ENCODE measurements at places on chromosomes 6 and 20.
A peak's percentile ranks its signal among the peaks of the same experiment; 100 is the strongest.

GRCh38 chr20:14055127-14055742 lies 59.9 kb downstream of the MACROD2 start:
- DNase-seq = peak; percentile 18

DNA sequence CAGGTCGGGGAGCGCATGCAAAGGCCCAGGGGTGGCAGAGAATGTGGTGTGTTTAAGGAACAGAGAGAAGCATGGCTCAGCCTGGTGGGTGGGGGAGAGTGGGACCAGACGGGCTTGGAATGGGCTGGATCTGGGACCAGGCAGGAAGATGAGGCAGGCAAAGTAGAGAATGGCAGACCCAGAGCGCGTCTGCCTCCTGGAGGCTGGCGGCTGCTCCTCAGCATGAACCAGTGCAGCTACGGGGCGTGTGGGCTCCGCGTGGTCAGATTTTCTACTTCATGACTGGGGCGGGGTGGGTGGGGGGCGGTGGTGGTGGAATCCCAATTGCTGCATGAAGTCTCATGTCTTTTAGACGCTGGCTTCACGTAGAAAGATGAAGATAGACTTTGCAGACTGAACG lies 135.6 kb downstream of the TFAP2C start:
- no peak for DNase-seq

DNA sequence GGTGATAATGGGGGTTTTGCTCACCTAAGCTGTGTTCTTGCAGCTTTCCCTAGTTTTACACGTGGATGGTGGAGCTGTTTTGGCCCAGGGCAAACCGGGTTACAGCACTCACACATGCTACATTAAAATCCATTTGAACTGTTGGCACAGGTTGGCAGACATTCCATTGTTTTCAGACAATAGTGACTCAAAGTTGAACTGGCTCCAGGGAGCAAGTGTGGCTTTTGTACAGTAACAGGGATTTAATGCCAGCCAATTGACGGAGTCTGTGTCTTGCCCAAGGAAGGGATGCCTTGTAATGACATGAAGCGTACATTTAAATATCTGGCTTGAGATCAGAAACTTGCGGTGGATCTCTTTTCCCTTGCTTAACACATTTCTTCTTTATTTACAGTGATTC lies 183.1 kb downstream of the DTNBP1 start:
- DNase-seq = no peak

DNA sequence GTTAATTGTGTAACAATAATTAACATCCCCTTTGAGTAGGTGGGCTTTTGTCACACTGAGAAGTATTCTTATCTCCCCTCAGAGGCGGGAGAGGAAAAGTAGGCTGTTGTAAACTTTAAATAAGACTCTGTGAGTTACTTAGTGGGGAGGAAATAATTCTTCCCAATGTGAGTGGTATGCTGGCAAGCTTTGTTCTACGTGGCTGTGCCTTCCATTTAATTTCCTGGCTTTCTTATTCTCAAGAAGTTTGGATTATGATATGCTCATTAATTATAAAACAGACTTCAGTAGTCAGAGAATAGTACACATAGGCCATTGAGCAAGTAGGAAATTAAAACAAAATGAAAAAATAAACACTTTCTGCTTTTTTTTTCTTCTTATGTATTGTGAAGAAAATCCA lies 19.1 kb downstream of the ADGRB3 start:
- no peak for DNase-seq

GRCh38 chr6:166257911-166258318 lies 50.3 kb downstream of the PRR18 start:
- no peak for DNase-seq

Data from iPS DF 6.9 (cell line).